Stimulated activated CD4-positive, alpha-beta T cell treated with anti-CD3 and anti-CD28 coated beads, Interleukin-12 subunit alpha, Interleukin-12 subunit beta, amount 100 ng/mL, for 4 hours (primary cell): ENCODE measurements at places on chromosomes 12 and 14.

DNA sequence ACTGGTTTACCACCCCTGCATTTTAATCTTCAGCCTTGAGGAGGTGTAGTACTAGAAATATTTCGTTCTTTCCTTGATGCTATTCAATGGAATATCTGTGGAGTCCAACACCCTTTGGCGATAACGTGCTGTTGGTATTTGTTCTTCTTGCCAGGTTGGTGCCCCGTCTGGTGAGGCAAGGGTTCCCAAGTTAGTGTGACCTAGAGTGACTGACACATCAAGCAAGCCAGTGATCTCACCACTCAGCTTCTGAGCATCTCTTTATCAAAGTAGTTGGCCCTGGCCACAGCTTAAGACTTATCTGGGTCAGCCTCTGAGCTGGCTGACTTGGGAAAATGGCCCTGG, 60.2 kb downstream of the PLXNC1 start:
- DNase-seq, result peak; percentile 15

- DNase-seq, result no peak
Measured at GRCh38 chr12:120413901-120414695, 23.8 kb upstream of the COX6A1 start.

DNA sequence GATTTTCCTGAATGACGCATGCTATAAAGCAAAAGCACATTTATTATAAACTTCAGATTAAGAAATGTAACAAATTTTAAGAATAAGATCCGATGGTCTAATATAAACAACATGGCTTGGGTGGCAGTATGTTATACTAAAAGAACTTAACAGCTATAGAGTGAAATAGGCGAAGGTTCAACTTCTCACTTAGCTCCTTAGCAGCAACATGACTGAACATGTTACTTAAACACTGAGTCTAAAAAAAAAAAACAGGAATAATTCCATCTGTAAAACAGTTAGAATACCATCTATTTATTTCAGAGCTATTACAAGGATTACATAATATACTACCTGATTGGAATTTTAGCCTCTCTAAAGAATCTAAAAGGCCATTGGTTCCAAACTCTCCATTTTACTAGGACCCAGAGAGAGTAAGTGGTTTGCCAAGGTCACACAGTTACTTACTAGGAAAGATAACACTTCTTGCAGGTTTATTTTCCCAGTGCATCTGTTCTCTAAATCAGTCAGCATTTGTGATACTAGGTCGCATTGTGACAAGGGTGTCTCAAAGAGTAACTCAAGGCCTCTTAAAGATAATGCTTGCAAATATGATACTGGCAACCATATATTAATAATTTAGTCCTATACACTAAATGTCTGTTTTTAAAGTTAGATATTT, 14.8 kb downstream of the OSBPL8 start:
- no peak for DNase-seq

DNA sequence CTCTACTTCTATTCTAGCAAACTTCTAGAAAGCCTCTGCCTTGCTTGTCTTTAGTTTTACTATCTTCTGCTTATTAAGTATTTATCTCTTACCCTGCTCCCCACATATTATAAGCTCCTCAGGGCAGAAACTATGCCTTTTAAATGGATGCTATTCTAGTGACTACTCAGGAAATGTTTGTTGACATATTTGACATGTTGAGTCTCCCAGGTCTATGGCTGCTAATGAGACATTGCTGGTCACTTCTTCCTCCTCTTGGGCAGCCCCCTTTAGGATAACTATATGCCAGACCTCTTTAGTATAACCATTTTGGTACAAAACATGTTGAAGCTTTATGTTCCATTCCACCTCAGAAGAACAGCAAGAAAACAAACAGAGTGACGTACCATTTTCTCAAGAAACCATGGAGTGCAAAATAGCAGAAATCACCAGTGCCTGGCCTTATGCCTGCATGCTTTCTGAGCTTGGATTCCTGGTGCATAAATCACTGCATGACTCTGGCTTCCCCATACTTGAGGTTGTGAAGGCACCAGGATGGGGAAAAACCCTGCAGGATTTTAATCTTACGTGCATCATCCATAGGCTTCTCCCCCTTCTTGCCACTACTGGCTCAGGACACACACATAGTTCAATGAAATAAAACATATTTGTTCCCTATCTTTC, 202.6 kb downstream of the TMX1 start:
- DNase-seq, result no peak

- no peak for DNase-seq
Measured at GRCh38 chr12:2550561-2551411, 244.0 kb upstream of the FKBP4 start.

GRCh38 chr12:114743799-114744198, 59.8 kb upstream of the TBX3 start:
- DNase-seq, result no peak

DNA sequence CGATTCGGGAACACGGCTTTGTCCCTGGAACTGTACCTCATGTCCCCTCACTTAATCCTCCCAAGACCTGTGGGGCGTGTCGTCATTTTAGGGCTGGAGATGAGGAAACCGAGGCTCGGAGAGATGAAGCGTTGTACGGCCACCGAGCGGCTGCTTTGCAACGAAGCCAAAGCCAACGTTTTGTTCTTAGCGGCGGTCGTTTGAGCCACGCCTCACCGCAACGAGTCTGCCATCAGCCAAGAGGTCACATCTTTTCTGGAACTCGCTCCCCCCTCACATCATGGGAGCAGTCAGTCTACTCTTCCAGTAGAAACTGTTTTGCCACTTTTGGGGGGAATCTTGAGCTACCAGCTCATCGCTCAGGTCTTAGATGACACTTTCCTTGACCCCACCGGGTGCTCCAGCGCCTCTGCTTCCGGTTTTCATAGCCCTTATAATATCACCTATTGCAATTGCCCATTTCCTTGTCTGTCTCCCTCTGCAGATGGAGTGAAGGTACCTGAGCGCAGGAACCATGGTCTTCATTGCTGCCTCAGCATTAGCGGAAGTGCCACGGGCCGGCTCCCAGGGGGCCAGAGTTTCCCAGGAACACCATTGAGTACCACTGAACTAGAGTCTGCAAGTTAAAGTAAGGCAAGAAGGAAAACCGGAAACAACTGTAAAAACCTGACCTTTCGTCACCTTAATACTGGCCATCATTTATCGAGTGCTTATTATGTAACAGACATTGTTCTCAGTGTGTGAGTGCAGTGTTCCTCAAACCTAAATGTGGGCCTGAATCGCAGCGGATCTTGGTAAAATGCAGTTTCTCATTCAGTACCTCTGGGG, 19.6 kb downstream of the NINJ2 start:
- DNase-seq, result no peak

GRCh38 chr12:130347588-130347987, 9.9 kb downstream of the PIWIL1 start:
- no peak for DNase-seq
